ENCODE measurements at places on chromosomes 2 and 18.
A peak's percentile ranks its signal among the peaks of the same experiment; 100 is the strongest.

GRCh38 chr2:96243843-96244242, 22.0 kb downstream of the TMEM127 start:
- DNase-seq = no peak

- DNase-seq = no peak
Observed at GRCh38 chr2:27492557-27492956, 2.4 kb downstream of the FNDC4 start.

GRCh38 chr18:5159080-5159479, 38.0 kb downstream of the AKAIN1 start:
- no peak for DNase-seq

DNA sequence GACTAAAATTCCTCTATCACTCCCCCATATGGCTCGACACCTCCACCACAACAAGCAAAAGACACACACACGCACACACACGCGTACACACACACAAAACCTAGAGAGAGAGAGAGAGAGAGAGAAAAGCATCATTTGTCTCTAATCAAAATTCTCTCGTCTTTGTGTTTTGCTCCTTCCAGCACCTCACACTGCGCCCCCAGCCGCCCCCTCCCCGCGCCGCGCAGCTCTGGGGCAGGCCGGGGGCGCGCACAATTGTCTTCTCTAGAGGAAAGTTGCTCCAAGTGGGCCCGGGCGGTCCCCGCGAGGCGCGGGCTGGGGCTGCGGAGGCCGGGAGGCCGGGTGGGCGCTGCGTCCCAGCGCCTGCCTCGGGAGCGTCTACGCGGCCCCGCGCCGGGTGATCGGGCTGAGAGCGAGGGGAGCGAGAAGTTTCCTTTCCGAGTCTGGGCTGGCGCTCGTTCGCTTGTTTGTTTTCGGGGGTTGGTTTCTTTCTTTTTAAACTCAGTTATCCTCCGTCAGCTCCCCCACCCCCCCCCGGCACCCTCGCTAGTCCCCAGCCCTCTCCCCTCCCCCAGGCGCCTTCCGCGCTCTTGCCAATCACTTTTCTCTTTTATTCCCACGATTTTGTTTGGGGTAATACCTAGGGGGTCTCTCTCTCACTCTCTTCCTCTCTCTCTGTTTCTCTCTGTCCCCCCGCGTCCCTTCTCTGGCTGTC, 4.1 kb downstream of the ZEB2 start:
- peak; percentile 48 for DNase-seq

- DNase-seq = no peak
Observed at GRCh38 chr2:52414561-52415295, 1352.9 kb upstream of the CHAC2 start.

DNA sequence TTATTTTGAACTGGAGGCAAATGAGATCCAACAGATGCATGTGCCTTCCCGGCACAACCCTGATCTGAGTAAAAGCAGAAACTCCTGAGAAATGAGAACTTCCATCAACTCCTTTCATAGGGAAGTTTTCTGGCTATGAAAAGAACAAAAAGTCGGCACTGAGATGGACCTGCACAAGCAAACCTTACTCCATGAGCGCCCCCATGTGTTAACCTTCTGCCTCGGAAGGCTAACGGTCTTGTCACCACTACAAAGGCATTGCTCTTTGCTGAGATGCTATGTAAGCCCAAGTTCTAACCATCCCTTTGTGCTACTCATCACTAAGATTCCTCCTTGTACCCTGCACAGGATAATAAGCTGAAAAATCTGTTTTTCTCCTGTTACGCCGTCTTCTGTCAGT, 57.3 kb upstream of the SULT1C3 start:
- peak; percentile 46 for DNase-seq

DNA sequence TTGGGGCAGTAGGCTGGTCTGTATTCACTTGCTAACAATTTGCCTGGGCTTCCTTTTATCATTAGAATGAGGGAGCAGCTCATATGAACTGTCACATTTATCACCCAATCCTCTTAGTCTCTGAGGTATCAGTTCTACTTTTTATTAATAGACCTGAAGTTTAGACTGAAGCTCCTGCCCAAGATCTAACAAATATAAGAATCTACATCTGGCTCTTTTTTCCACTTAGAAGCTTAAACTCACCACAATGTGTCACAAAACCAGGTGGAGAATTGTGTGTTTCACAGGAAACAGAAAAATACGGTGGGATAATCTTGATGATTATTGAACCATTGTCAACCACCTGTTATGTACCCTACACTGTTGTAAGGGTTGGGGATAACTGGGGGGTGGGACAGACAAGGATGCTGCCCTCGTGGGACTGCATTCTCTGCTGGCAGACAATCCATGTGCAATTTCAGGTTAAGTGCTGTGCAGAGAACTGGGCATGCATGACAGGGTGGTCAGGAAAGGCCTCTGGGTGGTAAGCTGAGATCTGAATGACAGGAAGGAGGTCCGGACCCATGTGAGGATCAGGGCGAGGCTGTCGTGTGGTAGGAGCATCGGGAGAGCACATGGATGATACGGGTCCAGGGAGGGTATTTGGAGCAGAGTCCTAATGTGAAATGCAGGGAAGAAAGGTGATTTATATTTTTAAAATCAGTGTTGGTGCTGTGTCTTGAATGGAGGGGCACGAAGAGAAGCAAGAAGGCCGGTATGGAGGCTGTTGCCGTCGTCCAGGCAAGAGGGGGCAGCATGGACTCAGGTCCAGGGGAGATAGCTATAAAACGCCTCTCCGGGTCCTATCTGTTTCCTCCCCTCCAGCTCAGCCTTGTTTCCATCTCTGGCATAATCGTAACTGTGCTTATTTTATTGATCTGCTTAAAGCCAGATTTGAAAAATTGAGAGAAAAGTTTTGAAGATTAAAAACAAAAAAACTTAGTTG, 17.6 kb downstream of the MYL12B start:
- DNase-seq = no peak

GRCh38 chr18:22368021-22368420, 49.7 kb downstream of the CTAGE1 start:
- DNase-seq = no peak

- DNase-seq = no peak
Observed at GRCh38 chr2:180411661-180412060, 404.6 kb upstream of the CWC22 start.

- DNase-seq = peak; percentile 10
Observed at GRCh38 chr2:224646242-224646846, 61.2 kb upstream of the CUL3 start.

- peak; percentile 36 for DNase-seq
Observed at GRCh38 chr2:238869293-238870124, 21.6 kb downstream of the TWIST2 start.

- no peak for DNase-seq
Observed at GRCh38 chr18:39421276-39421675, 1855.7 kb upstream of the CELF4 start.

- DNase-seq = no peak
Observed at GRCh38 chr2:46284260-46284659, 12.9 kb upstream of the EPAS1 start.

DNA sequence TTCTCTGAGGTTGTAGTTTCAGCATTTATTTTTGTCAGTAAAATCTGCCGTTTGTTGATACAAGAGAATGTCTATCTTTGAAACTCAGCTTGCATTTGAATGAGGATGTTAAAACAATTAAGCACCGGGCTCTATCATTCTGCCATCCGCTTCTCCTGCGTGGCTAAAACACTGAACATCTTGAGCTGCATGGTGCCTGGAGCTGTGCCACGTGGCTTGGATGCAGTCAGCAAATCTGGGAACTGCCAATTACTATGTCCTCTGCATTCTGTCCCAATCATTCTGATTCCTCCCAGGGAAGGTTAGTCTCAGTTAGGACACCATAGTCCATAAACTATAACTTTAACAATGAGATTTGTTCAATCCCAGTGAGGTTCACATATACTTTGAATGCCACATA, 598.4 kb downstream of the FBXO15 start:
- DNase-seq = no peak

DNA sequence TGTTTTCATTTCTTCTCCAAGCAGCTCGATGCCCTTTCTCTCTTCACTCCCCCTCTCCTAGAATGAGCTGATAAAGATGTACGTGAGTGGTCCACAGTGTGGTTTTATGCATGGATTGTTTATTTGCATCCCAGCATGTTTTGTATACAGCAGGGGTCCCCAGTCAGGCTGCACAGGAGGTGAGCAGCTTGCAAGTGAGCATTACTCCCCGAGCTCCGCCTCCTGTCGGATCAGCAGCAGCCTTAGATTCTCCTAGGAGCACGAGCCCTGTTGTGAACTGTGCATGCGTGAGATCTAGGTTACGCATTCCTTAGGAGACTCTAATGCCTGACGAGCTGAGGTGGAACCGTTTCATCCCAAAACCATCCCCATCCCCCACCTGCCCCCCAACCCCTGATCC, 262.6 kb downstream of the AGAP1 start:
- DNase-seq = no peak

DNA sequence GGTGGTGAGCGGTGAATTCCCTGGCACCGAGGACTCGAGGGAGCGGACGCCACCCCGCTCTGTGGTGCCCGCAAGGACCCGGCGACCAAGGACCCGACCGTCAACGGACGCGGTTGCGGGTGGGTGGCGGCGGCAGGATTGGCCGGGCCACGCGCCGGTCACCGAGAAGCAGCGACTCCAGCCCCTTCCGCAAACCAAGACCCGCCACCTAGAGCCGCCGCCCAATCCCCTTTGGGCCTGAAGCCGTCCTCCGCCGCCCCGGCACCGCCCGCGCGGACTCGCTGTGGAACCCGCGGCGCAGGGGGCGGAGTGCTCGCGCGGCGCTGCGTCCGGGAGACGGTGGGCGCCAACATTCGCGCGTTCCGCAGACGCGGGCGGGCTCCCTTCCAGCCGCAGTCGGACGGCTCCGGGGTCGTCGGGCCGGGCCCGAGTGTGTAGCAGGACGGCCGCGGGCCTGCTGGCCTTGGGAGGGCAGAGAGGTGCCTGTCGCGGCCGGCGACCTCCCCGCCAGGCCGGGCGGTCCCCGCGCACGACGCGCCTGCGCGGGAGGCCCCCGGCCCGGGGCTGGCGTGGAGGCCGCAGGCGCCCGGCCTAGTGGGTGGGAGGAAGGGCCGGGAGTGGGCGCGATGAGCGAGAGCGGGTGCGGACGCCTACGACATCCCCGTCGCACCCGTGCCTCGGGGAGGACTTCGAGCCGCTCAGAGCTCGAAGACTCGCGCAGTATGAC, at the start of the genes FAM228B and PFN4:
Gene FAM228B (plus strand): TSS at position 275 of the 727 bp plus-strand sequence. CDS start 893 bp downstream, outside the sequence.
Gene PFN4 (minus strand): TSS at position 140 of the 727 bp plus-strand sequence. CDS start 799 bp downstream, outside the sequence.
- peak; percentile 83 for DNase-seq

DNA sequence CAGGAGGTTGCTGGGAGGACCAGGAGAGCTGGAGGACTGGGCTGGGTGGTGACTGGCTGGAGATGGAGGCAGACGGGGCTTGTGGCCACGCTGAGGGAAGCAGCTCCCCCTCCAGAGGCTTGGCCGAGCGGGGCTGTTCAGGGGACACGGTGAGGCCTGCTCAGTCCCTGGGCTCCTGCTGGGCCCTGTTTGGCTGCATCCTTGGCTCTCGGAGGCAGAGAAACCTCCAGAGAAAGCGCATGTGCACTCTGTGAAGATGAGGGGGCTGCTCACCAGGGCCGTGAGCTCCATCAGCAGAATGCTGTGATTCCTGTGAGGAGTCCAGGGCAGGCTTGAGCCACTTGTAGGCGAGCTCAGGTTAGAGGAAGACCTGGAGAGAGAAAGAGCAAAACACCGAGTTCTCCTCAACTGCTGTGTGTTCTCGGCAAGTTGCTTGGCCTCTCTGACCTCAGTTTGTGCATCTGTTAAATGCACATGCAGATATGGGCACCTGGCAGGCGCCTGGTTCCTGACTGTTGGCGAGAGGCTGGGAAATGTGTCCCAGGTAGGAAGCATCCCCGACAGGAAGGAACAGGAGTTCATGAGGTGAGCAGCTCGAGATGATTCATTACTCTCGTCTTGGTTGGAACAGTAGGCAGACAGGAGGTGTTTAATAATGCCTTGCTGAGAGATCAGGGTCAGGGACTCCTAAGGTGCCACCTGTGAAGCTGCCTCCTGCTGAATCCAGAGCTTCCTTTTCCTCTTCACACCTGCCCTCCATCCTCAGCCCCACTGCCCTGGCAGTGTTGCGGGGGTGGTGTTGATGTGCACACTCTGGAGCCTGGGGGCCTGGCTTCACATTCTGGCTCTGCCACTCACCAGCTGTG, 941 bp downstream of the ZAP70 start:
- no peak for DNase-seq

GRCh38 chr2:39836638-39837037, 57.6 kb upstream of the THUMPD2 start:
- DNase-seq = no peak

- peak; percentile 95 for DNase-seq
Observed at GRCh38 chr2:69171116-69171896, 158.3 kb downstream of the ANTXR1 start.

- DNase-seq = no peak
Observed at GRCh38 chr2:3079466-3079865, 298.2 kb downstream of the EIPR1 start.

GRCh38 chr2:58834404-58834803, 593.3 kb upstream of the FANCL start:
- peak; percentile 9 for DNase-seq

DNA sequence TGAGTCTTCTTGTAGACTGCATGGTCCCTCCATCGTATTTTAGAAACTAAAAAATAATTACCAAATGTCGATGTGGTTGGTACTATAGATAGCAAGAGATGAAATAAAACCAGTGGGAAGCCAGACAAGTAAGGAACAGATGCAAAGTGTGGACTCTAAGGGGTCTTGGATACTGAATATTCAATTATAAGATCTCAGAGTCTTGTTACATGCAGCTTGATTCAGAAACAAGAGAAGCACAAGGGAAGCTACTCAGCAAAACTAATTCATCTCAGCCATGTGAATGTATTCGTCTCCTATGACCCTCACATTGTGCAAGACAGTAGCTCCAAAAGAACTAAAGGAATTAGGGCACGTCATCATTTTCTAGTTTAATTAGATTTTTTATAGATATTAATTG, 80.9 kb downstream of the CDH20 start:
- no peak for DNase-seq

GRCh38 chr18:60831971-60832370, 459.4 kb upstream of the MC4R start:
- DNase-seq = no peak

All from M059J (cell line).